ENCODE measurements at places on chromosomes 13 and 19.

GRCh38 chr19:3397266-3398022, 31.1 kb downstream of the NFIC start:
- DNase-seq: peak; percentile 55

DNA sequence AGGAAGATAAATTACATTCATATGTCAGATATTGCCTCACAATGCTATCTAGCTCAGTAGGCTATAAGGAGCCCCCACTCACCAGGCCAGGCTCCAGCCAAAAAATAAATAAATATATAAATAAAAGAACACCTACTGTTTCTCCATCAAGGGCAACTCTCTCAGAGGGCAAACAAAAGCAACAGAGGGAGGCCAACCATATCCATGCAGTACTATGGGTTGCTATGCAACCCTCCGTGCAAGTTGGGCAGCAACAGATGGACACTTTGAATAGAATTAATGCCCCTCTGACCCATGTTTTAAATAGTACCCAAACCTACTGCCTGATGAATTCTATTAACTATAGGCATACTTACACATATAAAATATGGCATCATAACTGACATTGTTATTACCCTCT, 279.8 kb upstream of the EDNRB start:
- no peak for DNase-seq

GRCh38 chr19:2762783-2763496, 20.1 kb downstream of the SGTA start:
- DNase-seq: no peak

GRCh38 chr13:36789061-36789460, 30.0 kb upstream of the RFXAP start:
- DNase-seq: no peak

DNA sequence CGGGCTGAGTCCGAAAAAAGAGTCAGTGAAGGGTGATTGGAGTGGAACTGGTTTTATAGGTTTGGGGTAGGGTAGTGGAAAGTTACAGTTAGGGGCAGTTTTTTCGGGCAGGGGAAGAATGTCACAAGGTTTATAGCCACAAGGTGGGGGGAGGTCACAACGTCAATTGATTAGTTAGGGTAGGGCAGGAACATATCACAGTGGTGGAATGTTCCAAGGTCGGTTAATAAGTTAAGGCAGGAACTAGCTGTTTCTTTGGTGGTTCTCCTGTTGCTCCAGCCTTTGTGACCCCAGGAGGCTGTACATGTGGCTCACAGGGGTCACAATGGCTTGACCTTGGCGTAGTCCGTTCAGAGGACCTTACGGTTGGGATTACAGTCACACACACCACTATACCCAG, 20.3 kb downstream of the RDH8 start:
- no peak for DNase-seq

DNA sequence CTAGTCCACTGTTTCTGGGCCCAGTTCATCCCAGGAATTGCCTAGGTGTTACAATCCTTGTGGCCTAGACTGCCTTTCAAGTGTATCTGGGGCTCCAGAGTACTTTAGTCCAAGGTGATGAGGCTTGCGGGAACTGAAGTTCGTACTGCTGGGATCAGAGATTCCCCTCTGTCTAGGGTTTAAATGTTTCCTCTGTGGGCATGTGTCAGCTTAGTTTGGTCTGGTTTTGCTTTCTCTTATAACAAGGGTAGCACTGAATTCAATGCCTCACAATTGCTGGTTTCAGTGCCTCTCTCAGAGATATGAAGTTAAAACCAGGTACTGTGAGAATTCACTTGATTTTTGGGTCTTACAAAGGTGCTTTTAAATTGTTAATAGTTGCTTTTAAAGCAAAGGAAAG, 30.8 kb downstream of the RGCC start:
- no peak for DNase-seq

DNA sequence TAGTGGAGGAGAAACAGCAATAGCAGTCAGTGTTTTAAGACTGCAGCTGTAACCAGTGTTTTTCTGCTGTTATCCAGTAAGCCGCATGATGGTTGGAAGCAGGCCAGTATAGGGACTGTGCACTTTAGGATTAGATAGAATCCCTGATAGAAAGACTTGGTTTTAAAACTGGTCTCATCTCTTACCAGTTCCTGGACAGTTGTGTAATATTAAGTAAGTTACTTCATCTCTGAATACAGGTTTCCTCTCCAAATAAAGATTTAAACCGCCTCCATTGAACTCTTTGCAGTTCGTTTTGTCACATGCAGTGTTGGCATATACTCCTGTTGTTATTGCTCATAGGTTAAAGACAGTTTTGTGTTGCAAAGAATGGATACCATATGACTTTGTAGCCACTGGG, 25.6 kb downstream of the URI1 start:
- DNase-seq: no peak

Data from H54 (cell line).